ENCODE measurements at places on chromosomes 4 and X.

DNA sequence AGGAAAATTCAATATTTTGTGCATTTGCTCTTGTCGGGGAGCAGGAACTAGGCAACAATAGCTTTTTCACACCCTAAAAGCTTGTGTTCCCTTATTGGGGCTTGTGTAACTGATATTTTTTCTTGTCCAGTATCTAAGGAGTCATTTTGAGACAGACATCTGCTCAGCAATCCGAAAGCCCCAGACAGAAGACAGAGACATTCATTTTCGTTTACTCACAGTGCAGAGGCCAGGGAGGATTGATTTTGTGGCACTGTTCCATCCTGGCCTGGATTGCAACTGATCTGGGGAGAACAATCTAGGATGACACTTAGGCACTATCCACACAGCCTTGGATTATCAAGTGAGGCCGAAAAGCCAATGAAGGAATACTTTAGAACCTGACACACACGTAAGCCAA is 27.4 kb upstream of the PLAC1 start:
- no peak for DNase-seq

DNA sequence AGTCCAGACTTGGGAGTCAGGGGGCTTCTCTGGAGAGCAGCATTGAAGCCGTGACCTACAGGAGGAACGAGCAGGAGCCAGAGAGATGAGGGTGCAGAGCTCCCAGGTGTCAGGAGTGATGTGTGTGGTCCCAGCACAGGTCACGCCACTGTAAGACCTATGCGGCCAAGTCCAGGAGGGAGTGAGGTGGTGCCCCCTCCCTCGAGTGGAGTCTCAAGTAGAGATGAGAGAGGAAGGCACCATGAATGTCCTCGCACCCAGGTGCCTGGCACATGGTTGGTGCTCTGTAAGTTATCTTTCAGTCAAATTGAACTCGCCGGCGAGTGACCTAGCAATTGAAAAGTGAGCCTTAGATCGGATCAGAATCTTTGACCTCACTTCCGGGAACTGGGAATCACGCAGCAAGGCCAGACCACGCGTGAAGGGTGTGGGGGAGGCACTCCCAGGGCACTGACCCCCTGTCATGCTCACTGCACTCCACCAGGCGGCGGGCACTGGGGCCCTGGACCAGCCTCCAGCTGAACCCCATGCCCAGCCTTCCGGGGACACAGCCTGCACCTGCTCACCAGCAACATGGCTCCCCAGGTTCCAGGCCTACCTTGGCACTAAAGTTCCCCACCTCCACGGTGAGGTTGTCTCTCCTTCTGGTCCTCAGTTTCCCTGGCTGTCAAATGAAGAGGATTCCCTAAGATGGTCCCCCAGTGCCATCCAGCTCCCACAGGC is 127.4 kb downstream of the HMX1 start:
- no peak for DNase-seq

DNA sequence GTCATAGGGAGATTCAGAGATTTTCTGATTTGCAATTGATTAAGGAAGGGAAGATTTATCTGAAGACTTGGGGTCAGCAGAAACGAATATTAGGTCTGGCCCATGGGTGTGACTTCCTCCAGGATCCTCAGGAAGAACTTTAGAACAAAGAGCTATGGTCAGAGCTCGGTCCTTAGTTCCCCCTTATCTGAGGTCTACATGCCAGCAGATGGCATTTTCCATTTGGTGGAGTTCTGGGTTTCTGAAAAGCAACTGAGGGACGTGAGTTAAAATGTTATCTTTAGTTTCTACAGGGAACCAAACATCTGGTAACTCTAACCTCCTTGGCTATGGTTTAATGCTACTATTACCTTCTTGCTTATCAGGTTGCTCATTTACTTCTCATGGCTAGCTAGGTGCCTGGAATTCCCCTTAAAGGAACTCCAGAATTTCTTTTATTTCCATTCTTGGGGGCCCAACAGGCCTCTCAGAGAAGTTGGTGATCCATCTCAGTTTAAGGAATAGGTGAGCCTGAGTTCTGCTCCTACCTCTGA is 40.7 kb downstream of the KLF3 start:
- no peak for DNase-seq

GRCh38 chr4:65096630-65097029 is 573.7 kb downstream of the EPHA5 start:
- DNase-seq: no peak

GRCh38 chr4:110041735-110042134 is 129.1 kb downstream of the EGF start:
- peak; percentile 72 for DNase-seq

DNA sequence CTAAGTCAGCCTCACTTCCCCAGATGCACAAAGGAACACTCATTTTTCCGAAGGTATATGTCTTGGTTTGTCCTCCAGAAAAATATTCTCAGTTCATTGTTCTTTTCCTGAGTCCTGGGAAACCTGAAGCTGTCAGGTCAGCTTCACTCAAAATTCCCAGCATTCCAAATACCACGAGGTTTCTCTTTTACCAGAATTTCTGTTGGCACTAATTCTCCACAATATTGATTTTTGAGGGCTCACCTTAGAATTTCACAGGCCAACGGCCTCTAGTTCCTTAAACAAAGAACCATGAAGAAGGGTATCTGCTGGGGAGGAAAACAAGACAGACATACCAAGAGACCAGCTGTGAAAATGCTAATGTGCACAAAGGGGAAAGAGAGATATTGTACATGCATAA is 8.0 kb upstream of the MAGEB5 start:
- DNase-seq: no peak

GRCh38 chr4:8580321-8581093 is at the start of gene GPR78:
TSS of gene GPR78 (plus strand) at chr4:8580392. CDS start at chr4:8580983, 591 bp downstream.
- DNase-seq: no peak

DNA sequence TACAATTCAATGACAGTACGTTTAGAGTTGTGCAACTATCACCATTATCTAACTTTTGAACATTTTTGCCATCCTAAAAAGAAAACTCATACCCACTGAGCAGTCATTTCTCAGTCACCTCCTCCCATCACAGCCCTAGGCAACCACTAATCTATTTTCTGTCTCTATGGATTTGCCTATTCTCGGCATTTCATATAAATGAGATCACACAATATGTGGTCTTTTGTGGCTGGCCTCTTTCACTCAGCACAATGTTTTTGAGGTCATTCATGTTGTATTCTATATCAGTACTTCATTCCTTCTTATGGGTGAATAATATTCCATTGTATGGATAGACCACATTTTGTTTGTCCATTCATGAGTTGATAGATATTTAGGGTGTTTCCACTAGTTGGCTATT is 103.0 kb downstream of the PPEF1 start:
- DNase-seq: no peak

GRCh38 chr4:26252349-26253025 is 68.3 kb upstream of the RBPJ start:
- DNase-seq: peak; percentile 78

DNA sequence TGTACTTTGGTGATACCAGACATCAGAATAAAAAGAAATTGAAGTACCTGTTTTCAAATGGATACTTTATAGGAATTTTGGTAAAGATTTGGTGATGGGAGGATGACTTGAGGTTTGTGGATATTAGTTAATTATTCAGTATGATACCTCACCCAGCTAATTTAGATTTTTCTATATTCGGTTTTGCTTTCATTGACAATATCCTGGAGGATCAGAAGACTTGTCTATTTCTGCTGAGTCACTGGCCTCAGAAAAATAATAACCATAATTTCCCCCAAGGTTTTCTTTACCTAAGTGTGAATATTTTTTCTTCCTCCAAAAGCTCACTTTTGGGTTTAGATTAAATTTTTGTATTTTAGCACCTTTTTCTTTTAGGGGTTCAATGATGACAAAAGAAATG is 100.2 kb downstream of the EGF start:
- no peak for DNase-seq

DNA sequence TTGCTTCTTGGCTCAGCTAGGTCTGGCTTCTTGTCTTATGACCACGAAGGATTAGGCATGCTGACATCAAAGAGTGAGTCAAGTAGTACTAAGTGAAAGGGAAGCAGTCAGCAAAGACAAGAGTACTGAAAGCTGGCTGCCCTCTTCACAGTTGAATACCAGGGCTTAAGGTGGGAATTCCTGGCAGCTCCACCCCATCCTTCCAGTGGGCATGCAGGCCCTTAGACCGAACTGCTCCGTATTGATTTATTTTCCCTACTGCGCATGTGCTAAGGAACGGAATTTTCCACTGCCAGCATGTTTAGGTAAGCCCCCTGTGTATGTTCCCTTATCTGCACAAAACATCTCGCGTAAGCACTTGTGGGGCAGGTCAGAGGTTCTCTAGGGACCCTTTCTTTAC is 2320.1 kb downstream of the ARAP2 start:
- DNase-seq: no peak

DNA sequence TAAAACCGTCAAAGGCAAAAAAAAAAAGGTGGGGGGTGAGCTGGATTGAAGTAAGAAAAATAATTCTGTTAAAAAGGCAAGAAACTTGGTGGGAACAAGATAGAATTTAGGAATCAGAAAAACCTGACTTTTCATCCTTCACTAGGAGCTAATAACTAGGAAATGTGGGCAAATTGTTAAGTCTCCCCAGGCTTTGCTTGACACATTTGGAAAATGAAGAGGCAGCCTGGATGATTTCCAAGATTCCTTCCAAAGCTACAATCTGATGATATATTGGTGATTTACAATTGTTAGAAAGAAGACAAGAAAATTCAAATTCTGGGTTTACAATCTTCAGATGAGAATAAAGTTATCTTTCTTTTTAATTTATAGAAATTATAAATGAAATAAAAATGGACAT is 1062.5 kb downstream of the ADGRL3 start:
- no peak for DNase-seq

DNA sequence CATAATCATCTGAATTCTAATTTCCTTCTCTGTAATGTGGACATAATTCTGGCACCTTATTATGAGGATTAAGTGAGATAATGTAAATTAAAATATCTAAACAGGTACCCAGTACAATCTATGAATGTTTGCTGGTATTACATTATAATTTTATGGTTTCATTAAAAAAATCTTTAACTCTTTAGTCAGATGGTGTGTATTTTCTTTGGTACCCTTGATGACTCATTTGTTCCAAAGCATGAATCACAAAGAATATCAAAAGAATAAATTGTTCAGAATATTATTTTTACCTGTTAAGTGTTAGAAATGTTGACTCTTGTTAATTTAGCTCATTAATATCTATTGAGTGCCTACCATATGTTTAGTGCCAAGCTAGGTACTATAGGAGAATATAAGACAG is 74.3 kb downstream of the SNX25 start:
- no peak for DNase-seq

GRCh38 chrX:71586929-71587328 is 8.7 kb downstream of the GCNA start:
- peak; percentile 69 for DNase-seq

GRCh38 chrX:45400027-45400779 is 199.5 kb upstream of the DIPK2B start:
- no peak for DNase-seq
